ENCODE measurements at places on chromosomes 3 and 15.

GRCh38 chr3:132972333-132972732, 65.9 kb upstream of the TMEM108 start:
- no peak for DNase-seq

- DNase-seq: no peak
Measured at GRCh38 chr3:22908989-22909507, 294.1 kb upstream of the UBE2E2 start.

GRCh38 chr3:20552605-20553275, 366.7 kb upstream of the SGO1 start:
- DNase-seq: no peak

- DNase-seq: no peak
Measured at GRCh38 chr15:91122296-91122695, 22.2 kb downstream of the SV2B start.

- DNase-seq: no peak
Measured at GRCh38 chr3:105101603-105102002, 265.1 kb upstream of the ALCAM start.

Data from DMS79 (cell line).